ENCODE measurements at places on chromosomes 1 and 21. TPM values are rescaled to one million over a fixed set of nuclear protein-coding genes. Genes with fewer than 3 reads are reported as not detected.

GRCh38 chr1:227938276-227938675, 9.5 kb downstream of the WNT9A start:
- DNase-seq: no peak

GRCh38 chr1:234973426-234974250, 155.0 kb downstream of the TOMM20 start:
- no peak for DNase-seq

DNA sequence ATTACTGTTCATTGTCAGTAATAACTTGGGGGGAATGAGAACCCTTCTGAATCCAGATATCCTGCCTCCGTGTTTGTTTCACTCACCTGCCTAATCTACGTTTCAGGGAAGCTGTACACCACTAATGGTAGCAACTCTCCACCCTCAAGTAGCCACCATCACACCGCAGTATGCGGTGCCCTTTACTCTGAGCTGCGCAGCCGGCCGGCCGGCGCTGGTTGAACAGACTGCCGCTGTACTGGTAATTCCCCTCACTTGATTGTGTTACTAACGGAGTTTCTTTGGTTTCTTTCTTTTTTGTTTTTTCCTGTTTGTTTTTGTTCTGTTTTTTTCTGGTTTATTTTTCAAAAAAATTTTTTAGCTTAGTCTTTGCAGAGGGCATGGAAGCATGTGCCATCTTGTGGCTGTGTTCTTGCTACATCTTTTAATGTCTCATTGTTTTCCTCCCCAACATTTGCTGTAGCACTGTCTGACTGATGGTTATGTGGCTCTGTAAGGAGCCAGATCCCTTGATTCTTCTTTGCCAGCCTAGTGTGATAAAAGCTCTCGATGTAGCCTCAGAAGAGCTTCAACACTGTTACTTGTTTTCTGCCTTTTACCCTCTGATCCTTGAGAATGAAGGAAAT, 15.9 kb upstream of the OLFML3 start:
- no peak for DNase-seq

DNA sequence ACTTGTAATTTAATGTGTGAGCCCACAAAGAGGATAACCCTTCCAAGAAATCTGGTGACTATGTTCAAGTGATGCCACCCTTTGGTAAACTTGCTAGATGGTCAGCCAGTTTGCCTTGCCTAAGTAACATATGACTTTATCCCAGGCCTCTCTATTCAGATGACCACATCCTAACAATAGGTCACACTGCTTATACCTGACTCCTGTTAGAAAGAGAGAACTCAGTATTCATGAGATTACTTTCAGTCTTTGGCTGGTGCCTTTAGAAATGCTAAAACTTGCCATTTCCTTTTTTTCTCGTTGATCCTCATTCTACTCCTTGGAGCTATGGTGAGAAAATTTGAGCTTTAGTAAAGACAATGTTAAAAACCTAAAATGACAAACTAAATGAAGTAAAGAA, 28.5 kb upstream of the SERBP1 start:
- no peak for DNase-seq

PTPRU gene
- 7.9 TPM for total RNA-seq

IKBKE gene
- 14.7 TPM for total RNA-seq
